ENCODE measurements at places on chromosomes 11 and 22.

DNA sequence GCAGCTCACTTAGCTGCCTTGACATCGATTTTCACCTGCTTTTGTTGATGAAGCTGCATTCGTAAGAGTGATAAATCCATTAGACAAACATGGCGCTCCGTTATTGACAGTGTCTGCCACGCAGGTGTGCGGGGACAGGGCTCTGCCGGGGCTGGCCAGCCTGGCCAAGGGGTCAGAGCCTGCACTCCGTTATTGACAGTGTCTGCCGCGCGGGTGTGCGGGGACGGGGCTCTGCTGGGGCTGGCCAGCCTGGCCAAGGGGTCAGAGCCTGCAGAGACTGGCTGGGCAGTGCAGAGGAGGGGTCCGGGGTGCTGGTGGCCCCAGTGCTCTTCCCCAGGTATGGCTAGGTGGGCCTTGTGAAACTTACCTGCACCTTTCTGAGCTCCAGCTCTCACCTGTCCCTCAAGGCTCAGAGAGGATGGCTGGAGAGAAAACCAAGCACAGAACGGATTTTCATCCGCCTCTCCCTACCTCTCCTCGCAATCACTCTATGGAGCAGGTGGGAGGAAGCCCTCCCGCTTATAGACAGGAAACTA is 101.6 kb upstream of the B3GAT1 start:
- no peak for DNase-seq

DNA sequence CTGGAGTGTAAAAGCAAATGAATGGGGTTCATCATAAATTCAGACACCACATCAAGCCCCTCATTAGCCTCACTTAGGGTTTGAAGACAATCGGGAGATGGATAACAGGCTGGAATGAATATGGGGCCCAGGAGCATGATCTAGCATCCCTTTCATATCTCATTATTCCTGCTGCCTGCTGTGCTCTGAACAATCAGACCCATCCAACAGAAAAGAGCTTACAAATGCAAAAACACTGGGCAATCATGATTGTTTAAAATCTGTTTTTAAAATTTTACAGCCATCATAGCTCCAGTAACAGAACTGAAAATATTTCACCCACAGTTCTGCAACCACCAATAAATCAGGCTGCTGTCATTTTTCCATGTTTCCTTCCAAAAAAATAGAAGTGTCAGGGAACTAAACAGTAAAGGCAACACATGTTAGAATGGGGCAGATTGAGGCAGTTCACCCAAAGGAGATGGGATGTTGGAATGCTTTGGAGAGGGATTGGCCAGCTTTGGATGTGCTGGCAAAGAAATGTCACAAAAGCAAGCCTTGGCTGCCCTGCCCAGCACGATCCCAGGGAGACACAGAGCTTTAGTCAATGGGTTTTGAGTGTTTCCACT is 47.8 kb upstream of the BMAL1 start:
- DNase-seq: no peak

DNA sequence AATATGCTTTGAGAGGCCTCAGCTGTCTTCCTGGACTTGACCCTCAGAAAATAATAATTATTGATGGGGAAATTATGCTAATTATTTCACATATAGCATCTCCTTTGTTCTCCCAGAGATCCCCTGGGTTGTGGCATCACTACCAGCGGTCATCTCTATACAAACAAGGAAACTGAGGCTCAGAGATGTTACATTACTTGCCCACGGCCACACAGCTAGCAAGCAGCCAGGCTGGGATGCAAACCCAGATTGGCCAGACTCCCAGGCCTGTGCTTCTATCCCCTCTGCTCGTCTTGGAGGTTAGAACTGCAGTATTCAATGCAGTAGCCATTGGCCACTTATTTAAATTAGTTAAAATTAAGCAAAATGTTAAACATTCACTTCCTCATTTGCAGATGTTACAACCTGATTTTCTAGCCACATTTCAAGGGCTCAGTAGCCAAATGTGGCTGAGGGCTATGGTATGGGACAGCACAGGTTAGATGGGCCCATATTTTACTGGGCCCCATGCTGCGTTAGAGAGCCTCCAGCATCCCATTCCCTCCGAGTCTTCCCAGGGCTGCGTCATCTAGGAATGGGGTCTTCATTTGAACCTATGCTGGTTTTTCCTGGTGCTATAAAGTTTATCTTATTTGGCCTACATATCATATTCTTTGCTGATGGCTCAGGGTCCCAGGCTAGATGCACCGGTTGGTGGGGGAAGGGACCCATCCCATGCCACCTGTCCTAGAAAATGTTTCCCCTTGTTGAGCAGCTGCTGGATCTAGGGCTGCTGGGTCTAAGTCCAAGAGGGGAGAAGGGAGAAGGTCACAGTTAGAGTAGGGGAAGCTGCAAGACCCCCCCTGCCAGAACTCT is 2.2 kb downstream of the SLC35C1 start:
- DNase-seq: no peak

DNA sequence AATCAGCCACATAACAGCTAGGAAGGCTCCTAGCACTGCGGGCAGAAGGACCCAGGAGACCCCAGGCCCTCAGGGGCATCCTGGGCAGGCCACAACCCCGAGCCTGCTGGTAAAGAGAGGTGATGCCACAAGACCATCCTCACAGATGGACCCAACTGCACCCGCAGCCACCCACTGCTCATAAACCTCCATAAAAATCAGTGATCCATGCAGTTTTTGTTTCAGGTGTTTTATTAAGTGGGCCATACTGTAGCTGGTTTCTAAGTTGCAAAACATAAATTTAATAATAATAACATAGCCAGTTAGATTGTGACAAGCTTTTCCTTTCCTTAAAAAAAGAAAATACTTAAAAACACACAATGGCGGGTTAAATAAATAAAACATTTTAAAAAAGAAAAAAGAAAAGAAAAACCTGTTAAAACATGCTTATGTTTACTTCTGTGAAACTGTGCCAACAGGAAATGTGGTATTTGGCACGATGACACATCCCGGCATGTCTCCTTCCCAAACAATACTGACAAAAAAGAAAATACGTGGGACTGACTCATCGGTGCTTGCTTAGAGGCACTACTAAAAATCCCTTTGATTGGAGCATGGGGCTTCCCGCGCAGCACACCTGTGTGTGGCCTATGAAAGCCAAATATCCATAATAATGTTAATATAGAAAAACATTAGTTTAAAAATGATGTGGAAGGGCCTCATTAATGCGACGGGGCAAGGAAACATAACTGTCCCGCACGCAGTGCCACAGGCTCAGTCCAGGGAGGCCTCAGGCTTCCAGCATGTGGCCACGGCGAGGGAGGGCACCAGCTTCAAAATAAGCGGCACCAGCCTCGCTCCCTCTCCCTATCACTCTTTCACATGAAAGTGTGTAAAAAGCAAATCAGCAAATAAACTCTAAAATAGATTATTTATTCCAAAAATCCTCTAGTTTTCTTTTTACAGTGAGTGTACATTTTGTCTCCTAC is 47.5 kb upstream of the SCUBE2 start:
- DNase-seq: no peak

DNA sequence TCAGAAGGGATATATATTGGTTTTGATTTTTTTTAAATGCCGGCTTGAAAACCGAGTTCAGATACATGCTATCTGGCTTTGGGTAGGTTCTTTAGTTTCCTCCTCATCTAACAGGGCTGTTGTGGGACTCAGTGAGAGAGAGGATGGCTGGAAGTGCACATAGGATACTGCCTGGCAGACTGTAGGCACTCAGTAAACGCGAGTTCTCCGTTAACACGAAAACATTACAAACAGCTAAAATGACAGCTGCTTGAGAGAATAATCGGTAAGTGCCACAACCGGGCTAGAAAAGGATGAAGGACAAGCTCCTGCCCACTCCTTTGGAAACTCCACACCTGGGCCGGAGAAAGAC is 369 bp downstream of the XRRA1 start:
- peak; percentile 14 for DNase-seq

DNA sequence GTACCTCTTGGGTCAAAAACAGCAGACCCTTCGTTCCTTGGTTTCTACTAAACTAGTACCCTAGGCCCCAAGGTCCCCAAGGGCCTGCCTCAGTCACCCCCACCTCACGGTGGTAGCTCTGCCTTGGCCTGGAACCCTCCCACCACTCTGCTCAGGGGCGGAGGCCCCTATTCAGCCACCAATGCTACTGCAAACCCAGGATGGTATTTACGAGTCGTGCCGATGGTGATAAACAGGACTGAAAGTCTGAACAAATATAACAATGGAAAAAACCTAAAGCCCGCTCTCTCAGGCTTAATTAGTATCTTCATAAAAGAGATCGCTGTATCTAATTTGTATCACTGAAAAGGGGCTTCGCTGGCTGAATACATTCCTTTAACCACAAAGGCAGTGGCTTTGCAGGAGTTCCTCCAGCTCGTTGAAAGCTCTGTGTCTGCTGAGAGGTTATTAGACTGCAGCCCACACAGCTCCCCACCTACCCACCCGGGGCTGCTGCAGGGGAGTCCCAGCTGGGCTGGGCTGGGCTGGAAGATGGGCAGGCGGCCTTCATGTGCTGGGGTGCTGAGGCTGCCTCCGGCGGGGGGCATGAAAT is 15.2 kb downstream of the SHISAL1 start:
- DNase-seq: no peak

DNA sequence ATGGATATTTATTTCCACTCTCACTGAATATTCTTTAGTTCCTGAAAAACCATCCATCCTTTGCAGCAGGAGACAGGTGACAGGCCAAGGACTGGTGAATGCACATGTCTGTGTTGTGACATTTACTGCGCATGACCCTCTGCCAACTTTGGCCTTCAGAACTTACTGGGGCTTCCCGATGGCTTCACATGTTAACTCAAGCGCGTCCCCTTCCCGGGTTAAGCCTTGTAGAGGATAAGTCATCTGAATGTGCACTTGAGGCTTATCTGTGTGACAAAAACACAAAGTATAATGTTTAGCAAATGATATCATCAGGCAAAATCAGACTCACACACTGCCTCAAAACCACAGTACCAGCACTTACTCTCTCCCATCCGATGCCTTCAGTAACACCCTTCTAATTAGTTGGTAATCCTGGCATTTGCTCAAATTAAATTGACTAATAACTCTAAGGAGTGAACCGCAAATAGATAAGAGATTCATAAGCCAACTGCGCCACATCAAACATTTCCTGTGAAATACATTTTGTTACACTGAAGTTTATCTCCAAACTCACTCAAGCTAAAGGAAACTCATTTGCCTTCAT is 286.4 kb downstream of the CADM1 start:
- DNase-seq: peak; percentile 78

GRCh38 chr11:95451682-95452081 is 220.7 kb upstream of the SESN3 start:
- DNase-seq: no peak

DNA sequence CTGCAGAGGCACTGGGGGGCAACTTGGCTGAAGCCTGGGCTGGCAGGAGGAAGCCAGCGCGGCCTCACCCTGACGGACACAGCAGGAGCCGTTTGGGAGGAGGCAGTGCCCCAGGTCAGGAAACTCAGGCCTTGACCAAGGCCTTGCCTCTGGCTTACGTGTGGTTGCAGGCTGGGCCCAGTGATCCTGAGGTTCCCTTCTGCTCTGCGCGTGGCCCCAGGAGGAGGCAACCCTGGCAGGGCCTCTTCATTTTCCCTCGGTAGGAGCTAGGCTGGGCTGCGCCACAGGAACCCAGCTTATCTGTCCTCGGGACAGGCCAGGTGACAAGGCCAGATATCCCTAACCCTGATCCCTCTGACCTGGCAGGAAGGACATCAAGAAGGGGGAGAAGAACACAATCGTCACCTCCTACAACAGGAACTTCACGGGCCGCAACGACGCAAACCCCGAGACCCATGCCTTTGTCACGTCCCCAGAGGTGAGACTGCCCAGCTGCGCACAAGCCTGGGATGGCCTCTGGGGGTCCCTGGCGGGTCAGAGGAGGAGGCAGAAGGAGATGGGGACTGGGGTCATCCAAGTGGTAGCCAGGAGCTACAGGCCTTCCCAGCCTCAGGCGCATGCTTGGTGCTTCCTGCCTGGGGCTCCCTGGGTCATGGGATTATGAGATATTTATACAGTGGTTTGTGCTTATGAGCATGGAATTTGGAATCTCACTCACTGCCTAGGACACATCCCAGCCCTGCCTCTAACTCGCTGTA is 20.6 kb downstream of the POLR3H start:
- no peak for DNase-seq

DNA sequence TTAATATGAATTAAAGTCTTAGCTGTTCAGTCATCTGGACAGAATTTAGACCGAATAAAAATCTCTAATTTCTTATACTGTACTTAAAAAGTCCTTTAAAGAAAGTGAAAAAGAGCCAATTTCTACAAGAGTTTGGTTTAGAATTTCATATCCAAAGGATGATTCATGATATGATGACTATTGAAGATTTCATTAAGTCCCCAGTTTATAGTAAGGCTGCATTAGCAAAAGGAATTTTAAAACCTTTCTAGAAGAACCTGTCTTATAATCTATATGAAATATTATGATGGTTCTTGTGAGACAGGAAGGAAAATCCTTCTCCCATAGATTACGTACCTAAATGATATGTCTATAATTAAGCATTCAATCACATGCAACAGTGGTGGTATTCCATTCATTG is 34.8 kb downstream of the TSG101 start:
- no peak for DNase-seq

- DNase-seq: no peak
Measured at GRCh38 chr11:119651802-119652584, 77.0 kb downstream of the NECTIN1 start.

DNA sequence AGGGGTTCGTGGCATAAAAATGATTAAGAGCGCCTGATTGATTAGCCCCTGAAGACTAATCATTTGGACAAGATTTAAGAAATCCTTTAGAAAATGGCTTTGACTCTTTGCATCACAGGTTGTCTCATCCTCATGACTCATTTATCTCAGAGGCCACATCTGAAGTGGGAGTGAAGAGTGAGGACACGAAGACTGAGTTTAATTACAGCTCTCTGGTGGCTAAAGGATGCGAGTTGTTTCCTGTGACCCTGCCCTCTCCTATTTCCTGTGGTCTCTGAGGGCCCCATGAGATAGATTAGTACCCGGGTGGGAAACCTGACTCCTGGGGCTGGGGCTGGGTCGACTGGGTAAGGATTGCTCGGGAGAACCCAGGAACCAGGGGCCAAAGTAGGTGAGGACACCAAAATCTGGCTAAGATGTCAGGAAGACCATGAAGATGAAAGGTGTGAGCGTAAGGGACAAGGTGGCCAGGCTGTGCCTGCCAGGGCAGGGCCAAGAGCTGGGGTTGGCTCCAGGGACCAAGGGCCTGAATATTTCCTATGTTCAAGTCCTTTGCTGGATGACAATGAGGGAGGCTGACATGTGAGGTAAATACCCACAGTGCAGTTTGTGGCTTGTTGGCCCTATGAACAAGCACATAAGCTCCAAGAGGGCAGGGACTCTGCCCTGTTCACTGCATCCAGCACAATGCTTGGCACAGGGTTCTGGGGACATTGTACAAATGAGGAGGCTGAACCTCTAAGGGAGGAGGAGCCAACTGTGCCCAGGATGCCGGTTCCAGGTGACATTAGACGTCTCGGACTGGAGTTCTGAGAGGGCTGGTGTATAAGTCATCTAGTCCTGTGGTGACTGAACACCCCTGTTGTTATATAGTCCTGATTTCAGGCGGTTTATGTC is 3.6 kb downstream of the OTOG start:
- DNase-seq: no peak

DNA sequence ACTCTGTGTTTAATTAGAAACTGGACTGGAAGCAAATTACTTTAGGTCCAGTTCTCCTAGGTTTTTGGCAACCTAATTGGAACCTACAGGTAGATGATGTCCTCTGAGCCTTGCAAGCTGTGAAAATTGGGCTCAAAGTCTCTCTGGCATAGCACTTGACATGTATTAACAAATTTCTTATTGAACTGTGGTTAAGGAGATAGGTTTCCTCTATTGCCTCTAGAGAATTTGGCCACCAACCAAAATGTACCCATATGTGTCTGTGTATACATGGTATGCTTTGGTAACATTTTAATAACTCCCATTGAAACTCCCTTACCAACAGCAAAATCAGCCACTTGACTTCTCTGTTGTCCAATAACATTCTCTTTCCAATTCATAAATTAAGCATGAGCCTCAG is at the start of gene OR4D10:
Gene OR4D10 (plus strand): TSS at position 301 of the 400 bp plus-strand sequence. CDS start 4,115 bp downstream, outside the sequence.
- DNase-seq: no peak

Data from Jurkat, Clone E6-1 (cell line).